ENCODE measurements at places on chromosomes 6 and 20.

GRCh38 chr6:113352029-113352801, 504.9 kb upstream of the MARCKS start:
- no peak for DNase-seq

DNA sequence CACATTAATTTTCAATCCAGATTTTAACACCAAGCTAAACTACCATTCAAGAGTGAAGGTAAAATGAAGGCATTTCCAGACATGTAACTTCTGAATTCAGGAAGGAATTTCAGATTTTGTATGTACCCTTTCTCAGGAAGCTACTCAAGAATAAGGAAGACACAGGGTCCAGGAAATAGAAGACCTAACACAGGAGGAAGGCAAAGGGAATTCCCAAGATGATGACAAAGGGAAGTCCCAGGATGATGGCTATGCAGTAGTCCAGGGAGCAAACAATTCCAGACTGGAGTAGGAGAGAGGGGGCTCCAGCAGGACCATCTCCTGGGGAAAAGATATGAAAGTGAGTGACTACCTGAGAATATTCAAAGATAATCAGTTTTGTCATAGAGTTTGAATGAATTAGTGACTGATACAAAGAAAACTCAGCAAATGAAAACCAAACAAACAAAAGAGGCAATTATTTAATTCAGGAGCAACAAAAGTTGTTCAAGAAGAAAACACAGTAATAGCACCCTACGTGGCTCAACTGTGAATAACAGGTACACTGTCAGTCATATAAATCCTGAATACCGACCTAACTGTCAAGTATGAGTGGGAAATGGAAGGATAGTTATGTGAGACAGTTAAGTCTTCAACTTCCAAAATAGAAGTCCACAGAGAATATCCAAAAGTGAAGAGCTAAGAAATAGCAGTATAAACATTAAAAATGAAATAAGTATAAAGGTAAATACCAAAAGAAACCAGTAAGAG, 4.0 kb downstream of the RNF24 start:
- DNase-seq, result peak; percentile 11

GRCh38 chr6:155483858-155484257, 28.2 kb upstream of the NOX3 start:
- peak; percentile 26 for DNase-seq

DNA sequence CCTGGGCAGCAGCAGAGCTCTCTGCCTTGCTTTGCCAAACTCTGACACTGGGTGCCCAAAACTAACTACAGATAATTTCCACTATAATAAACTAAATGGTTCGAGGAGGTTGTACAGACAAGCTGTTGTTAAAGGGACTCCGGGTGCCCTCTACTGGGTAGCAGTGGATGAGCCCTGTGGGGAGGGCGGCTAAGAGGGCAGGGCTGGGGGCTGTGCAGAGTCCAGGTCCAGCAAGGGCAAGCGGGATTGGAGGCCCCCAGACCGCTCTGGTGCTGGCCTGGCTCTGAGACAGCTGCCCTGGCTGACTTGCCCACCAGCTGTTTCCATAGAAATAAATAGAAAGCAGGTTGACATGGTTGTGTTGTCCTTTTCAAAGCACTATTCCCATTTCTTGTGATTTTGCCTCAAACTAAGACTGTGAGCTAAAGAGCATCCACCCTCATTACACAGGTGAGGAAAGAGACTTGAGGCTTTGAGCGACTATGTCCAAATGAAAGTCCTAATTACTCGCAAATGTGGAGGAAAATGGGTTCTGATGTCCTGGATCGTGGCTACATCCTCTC, 167.6 kb upstream of the CST7 start:
- DNase-seq, result no peak

- DNase-seq, result no peak
Observed at GRCh38 chr6:106160189-106160588, 74.1 kb downstream of the PRDM1 start.

- DNase-seq, result peak; percentile 55
Observed at GRCh38 chr20:40687384-40688128, 1.5 kb downstream of the MAFB start.

GRCh38 chr6:166716910-166717617, 90.0 kb upstream of the RPS6KA2 start:
- DNase-seq, result no peak

DNA sequence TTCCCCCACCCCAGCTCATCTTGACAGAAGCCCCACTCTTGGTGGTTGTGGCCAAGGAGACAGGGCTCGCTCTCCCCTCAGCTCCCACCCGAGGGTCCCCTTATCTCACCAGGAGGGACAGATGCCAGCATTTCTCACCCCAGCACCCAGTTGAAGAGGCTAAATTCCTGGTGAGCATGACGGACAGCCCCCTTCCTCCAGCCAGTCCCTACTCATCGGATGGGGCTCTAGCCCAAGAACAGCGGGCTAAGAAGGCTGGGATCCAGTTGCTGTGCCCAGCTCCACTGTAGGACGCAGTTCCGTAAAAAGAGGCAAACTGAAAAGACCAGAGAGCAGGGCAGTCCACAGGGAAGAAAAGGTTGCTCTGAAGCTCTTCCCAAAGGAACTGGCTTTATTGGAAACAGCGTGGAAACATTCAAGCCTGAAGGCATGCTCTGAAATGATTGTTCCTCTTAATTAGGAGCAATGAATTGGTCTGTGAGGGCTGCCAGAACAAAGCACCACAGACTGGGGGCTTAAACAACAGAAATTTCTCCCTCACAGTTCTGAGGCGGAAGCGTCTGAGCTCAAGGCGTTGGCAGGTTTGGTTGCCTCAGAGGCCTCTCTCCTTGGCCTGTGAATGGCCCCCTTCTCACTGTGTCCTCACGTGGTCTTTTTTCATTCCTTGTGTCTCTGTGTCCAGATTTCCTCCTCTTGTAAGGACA, 17.9 kb upstream of the KIF25 start:
- no peak for DNase-seq

DNA sequence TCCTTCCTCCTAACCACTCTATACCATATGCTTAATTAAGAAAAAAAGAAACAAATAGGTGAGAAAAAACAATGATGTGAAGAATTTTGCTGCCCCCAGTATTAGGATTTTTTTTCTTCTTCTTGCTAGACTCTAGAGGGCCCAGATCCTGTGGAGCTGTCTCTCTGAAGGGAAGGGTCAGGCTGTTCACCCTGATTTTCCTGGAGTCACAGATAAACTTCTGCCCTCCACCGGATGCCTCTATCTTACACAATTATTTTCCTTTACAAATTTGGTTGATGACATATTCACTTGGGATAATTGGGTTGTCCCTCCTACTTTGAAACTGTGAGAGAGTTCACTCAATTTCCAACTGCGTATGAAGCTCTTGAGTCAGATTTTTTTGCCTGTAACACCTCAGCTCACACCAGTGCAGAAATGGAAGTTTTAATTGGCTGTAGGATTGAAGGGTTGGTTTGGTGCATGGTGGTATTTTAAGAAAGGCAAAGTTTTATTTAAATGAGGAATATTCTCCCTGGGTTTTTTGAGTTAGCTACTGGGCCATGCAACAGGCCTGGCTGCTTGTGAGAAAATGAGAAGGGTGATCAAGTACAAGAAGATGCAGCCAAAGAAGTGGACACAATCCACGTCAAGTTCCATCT, 73.7 kb upstream of the ESR1 start:
- DNase-seq, result no peak

DNA sequence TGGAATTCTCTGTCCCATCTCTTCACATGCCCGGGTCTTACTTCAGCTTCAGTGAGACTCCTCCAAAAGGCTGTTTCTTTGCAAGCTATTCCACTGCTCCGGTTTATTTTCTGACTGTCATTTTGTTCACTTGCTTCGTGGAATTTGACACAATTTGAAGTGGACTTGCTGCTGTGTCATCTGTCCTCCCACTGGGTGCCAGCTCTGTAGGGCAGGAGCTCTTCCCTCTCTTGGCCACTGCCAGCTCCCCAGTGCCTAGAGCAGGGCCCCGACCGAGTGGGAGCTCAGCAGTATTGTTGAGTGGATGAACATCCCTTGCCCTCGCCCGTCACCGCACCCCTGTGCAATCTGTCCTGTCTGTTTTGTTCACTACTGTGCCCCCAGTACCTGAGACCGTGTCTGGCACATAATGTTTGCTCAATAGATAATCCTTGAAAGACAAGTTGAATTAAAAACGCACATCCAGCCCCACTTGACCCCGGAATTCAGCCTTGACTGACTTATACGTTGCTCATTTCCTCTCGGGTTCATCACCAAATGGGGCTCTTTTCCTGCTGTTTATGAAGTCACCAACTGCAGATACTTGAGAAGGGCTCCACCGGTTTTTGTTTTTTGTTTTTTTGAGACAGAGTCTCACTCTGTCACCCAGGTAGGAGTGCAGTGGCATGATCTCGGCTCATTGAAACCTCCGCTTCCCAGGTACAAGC, 170.3 kb upstream of the KCNG1 start:
- DNase-seq, result no peak

- no peak for DNase-seq
Observed at GRCh38 chr6:143018955-143019354, 41.7 kb upstream of the AIG1 start.

- DNase-seq, result no peak
Observed at GRCh38 chr6:71707059-71707458, 179.3 kb upstream of the RIMS1 start.

DNA sequence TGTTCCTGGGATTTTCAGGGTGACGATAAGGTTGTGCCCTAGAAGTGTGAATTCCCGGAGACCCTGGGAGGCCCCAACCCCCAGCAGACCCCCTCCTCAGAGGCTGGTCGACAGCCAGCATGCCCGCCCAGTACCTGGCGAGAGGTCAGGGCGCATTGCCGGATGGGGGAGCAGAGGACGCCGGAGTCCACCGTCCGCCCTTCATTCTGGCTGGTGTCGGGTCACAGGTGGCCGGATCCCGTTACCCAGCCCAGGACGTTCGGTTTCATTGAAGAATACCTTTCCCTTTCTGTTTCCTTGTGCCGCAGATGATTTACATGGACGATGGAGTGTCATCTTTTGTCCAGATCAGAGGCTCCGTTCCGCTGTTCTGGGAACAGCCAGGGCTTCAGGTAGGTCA, 61.3 kb downstream of the SYNJ2 start:
- no peak for DNase-seq

DNA sequence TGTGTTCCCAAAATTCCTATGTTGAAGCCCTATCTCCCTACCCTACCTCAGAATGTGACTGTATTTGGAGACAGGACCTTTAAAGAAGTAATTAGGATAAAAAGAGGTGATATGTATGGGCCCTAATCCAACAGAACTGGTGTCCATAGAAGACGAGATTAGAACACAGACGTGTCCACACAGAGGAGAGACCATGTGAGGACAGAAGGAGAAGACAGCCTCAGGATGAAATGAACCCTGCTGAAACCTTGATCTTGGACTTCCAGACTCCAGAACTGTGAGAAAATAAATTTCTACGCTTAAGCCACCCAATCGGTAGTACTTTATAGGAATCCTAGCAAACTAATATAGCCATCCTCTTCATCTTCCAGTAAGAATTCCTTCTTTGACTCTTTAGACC, 35.7 kb downstream of the TRAF3IP2 start:
- no peak for DNase-seq

- DNase-seq, result no peak
Observed at GRCh38 chr6:164290101-164290500, 875.6 kb downstream of the QKI start.

GRCh38 chr20:3563548-3564177, 92.8 kb downstream of the ATRN start:
- peak; percentile 54 for DNase-seq

DNA sequence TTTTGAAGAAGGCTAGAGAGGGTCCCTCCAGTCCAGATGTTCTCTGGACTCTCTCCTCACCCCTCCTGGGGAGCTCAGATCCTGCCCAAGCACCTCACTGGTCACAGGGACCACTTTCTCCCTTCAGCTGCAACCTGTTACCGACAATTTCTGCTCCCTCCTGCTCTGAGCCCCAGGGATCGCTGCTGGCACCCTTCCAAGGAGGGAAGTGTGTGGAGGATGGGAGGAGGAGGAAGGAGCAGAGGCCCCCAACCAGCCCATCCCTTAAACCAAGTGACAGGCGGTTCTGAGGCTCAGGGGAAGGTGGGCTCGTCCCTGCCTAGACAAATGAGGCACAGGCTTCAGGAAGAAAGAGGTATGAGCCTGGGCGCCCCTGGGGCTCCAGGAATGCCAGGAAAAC, 13.9 kb downstream of the PMEPA1 start:
- peak; percentile 6 for DNase-seq

- no peak for DNase-seq
Observed at GRCh38 chr20:63774306-63774705, 34.7 kb downstream of the SLC2A4RG start.

- no peak for DNase-seq
Observed at GRCh38 chr6:53069427-53069826, 4.2 kb downstream of the FBXO9 start.

DNA sequence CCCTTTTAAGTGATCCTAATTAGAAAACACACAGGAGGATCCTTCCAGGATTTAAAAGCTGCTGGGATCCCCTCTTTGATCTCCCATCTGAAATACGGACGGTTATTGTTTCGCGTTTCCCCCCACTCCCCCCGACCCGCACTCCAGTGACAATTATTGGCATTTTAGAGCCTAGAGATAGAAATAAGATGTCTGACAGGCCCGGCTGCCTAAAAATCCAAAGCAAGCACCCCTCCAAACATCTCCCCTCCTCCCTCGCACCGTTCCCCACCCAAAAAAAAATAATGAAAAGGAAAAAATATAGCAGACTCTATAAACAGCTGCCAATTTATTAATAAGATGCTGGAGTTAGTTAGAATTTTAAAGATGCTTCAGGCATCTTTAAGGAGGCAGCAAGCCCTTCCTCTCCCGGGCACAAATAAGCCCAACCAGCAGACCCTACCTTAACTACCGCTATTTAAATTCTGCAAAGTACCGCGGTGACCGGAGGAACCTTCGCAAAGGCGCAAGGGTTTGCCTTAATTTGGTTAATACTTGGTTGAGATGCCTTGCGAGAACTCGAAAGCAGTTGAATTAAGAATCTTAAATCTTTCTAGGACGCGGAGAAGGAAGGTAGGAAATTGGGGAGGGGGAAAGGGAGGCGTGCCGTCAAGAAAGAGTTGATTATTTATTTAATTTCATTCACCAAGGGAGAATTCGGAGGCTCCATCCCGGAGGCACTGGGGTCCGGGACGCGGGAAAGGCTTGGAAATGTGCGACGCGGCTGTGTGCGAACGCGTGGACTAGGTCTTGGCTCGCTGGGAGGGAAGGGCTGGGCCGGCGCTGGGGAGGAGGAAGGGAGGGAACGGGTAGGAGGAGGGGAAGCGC, 1.5 kb upstream of the ISM1 start:
- no peak for DNase-seq

DNA sequence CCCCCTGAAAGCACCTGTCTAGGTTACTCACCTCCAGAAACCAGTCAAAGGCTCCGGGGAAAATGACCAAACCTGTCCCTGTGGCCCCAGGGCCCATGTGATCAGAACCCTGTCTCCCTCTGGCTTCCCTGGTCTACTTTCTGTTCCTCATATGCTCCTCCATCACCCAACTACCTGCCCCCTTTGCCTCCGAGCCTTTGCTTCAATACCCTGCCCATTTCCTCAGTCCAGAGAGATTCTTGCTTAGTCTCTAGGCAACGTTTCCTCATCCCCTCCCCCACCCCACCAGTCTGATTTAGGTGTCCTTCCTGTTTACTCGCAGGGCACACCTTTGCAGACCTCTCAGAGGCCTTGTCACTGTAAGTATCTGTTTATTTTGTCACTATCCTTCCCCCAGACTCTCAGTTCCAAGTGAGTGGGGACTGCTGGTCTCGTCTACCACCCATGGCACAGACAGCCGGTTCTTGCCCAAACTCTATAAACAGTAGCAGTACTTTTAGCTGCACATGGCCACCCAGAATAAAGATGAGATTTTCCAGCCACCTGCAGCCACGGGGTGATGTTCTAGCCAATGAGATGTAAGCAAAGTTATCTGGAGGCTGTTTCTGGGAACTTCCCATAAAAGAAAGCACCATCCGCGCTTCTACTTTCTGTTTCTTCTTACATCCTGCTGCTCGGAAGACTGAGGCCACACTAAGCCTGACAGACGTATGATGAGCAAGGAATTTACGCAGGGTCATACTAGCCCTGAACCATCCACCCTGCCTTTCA, 13.3 kb downstream of the ELOVL5 start:
- DNase-seq, result no peak

All from NCI-H1105 treated with DMSO at 0.1 percent for 48 hours (cell line).